ENCODE measurements at places on chromosomes 12 and 14.

DNA sequence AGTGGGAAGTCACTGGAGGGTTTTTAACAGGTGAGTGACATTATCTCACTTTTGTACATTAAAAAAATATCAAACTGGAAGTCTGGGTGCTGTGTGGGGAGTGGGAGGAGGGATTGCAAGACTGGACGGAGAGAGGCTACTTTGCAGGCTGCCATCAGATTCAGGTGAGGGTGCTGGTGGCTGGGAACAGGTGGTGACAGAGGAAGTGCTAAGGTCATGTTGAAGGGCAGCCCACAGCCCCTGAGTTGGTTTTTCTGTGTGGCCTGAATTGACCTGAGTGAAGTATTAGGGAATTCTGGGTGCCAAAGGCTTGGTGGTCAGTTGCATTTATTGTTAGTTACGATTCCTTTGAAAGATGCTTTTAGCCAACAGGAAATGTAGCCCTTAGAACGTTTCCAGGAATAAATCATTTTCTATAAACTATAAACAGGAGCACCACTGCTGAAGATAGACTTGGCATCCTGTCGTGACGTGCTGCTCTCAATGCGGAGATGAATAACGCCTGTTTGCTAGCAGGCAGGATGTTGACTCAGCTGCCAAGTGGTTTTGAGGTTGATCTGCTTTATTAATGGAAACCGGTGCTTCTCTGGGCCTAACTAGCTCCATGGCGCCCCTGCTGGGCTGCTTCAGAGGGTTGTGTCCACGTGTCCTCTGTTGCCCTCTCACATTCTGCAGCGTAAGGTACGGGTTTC lies 707.5 kb upstream of the TMEM132C start:
- DNase-seq = peak; percentile 64

GRCh38 chr14:73333031-73333430 lies 95.7 kb downstream of the PAPLN start:
- DNase-seq = no peak

DNA sequence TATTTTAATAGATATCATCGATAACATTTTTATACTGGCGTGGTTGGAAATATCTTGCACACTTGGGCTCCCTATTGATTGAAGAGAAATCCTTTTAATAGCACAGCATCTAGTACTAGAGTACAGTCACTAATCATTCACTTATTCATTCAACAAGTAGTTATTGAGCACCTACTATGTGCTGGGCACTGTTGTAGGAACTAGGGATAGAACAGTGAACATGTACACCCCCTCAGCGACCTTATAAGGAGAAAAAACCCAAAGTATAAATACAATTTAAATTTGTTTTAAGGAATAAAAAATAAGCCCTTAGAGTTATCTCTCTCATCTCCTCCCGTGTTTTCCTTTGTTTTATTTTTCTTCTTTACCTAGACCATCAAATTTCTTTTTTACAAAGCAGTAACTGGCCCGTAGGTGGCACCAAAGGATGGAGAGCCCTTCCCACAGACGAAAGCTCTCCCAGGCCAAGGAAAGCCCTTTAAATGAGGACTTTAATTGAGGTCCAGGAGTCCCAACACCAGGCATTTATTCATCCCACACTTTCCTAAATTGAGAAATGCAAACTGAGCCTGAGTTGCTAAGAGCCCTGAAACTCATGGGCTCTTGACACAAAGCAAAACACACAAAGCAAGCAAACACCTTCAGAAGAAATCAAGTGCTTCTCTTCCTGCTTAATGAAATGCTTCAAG lies 29.0 kb downstream of the PEBP1 start:
- DNase-seq = no peak

GRCh38 chr14:38253676-38254075 lies 2.2 kb downstream of the CLEC14A start:
- DNase-seq = no peak

GRCh38 chr12:40012711-40013110 lies 93.2 kb downstream of the SLC2A13 start:
- DNase-seq = no peak

- no peak for DNase-seq
Measured at GRCh38 chr12:95083938-95084337, 10.5 kb upstream of the NR2C1 start.

DNA sequence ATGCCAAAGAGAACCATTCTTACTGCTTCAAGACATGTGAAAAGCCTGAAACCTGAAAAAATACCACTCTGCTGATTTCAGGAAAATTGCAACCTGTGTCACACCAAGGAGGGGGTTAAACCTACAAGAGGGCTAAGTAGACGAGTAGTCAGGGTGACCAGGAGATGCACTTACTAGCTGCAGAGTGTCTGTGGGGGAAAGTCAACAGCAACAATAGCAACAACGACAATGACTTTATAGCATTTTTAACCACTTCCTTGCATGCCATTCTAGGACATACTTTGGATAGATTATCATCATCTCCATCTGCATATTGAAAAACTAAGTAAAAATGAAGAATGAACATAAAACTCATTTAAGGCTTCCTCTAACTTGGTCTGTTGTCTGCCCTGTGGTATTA lies 902.7 kb downstream of the BCL11B start:
- DNase-seq = no peak

GRCh38 chr14:32597771-32598170 lies 268.7 kb downstream of the AKAP6 start:
- DNase-seq = no peak

DNA sequence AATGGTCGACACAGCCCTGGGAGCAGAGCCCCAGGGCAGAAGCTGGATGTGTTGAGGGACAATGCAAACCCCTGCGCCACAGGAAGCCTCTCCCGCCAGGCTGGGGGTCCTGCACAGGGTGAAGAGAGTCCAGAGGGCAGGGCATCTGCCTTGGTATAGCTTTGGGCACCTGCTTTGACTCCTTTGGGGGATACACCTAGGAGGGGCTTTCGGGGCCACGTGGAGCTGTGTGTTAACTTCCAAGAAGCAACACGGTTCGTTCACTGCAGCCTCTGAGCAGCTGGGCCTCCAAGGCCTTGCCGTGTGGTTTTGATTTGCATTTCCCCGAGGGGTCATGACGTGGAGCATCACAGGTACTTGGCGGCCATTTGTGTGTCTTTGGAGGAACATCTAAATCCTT lies 5.8 kb upstream of the PUS1 start:
- DNase-seq = no peak

GRCh38 chr14:100529561-100530031 lies 57.6 kb downstream of the BEGAIN start:
- no peak for DNase-seq

DNA sequence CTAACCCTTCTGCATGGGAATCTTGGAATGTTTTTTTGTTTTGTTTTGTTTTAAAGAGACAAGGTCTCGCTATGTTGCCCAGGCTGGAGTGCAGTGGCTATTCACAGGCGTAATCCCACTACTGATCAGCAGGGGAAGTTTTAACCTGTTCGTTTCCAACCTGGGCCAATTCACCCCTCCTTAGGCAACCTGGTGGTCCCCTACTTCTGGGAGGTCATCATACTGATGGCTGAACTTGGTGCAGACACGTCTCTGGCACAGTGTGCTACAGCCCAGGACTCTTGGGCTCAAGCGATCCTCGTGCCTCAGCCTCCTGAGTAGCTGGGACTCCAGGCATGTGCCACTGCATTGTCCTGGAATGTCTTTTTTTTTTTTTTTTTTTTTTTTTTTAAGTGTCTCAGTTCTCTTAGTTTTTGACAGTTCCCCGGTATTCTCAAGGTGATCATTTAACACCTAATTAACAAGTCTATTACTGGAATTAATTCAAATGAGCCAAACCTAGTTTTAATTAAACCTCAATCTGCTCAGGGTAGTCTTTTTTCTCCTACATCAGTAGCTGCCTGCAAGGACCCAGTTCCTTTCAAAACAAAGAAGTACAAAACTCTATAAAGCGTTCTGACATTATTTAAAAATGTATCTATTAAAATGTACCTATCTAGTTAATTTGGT lies 49.0 kb upstream of the ISM2 start:
- DNase-seq = no peak

GRCh38 chr14:87049950-87050349 lies 943.0 kb downstream of the GALC start:
- DNase-seq = no peak

DNA sequence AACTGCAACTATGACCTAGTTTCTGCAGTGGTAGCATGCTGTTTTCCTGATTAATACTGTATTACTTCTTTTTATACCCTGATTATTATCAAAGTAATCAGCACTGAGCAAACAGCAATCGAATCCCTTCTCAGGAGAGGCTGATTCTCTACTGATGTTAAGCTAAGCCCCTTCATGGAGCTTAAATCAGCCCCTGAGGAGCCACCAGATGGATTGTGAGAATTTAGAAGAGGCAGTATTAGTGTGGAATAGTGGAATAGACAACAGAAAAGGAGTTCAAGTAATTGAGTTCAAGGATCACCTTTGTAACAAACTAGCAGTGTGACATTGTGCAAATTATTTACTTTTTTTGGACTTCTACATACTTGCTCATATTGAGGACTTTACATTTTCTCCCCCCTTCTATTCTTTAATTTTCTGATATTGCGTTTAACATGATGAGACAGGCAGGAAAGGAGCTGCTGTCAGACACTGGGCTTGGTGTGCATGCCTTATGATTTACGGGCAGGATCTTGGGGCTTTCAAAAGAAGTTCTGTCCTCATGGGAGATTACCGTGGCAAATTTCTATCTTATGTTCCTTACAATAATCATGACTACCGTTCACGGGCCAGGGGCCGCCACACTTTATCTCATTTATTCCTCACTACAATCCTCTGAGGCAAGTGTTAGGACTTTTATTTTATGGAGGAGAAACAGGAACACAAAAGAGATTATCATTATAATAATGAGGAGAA lies 68.0 kb downstream of the PTPRR start:
- DNase-seq = no peak

DNA sequence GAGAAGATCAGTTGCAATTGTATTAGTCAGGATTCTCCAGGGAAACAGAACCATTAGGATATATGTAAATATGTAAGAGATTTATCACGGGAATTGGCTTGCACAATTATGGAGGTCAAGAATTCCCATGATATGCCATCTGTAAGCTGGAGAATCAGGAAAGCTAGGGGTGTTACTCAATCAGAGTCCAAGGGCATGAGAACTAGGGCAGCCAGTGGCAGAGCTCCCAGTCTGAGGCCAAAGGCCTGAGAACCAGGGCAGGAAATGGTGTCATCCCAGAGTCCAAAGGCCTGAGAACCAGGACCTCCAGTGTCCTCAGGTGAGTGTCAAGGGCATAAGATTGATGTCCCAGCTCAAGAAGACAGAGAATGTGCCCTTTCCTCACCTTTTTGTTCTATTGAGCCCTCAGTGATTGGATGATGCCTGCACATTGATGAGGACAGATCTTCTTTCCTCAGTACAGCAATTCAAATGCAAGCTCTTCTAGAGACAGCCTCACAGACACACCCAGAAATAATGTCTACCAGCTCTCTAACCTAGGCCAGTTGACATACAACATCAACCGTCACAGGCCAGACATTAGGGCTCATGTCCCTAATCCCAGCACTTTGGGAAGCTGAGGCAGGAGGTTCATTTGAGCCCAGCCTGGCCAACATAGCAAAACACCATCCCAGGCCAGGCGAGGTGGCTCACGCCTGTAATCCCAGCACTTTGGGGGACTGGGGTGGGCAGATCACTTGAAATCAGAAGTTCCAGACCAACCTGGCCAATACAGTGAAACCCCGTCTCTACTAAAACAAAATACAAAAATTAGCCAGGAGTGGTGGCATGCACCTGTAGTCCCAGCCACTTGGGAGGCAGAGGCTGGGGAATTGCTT lies 34.9 kb upstream of the ZNF740 start:
- DNase-seq = no peak

DNA sequence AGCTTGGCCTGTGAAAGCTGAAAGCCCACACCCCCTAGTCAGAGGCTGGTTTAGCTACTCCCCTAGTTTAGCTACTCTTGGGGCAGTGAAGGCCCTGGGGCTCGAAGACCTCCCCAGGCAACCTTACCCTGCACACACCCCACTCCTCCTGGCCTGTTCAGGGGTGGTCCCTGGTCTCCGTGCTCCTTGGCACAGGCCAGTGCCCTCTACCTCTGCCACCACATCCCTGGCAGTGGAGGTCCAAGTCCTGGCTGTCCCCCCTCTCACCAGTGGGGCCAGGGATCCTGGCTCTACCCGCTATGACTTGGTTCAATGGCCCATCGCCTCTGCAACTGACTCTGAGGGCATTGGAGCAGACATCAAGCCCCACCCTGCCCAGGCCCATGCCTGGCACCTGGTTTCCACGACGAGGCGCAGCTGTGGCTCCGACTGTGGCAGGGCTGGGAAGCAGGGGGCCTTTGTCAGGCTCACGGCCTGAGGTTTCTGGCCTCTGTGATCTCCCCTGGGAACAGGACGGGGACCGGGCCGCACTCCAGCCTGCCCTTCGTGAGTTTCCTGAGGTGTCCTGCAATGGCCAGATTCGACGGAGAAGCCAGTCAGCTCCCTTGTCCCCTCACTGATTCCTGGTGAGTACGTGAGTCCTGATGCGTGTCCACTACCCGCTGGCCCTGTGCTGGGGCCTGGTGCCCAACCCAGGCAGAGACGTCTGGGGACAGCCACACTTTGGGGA lies 5.7 kb downstream of the TMEM121 start:
- no peak for DNase-seq

- no peak for DNase-seq
Measured at GRCh38 chr12:64558754-64559153, 51.5 kb upstream of the RASSF3 start.

DNA sequence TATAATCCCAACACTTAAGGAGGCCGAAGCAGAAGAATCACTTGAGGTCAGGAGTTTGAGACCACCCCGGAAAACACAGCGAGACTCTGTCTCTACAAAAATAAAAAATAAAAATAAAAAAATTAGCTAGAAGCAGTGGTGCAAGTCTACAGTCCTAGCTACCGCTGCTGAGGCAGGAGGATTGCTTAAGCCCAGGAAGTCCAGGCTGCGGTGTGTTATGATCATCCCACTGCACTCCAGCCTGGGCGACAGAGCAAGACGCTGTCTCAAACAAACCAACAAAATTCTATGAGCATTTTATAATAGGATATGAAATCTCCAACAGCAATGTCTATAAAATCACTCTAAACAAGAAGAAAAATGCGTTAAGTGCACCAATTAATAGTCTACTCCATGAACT lies 75.3 kb downstream of the PPP1R12A start:
- no peak for DNase-seq

DNA sequence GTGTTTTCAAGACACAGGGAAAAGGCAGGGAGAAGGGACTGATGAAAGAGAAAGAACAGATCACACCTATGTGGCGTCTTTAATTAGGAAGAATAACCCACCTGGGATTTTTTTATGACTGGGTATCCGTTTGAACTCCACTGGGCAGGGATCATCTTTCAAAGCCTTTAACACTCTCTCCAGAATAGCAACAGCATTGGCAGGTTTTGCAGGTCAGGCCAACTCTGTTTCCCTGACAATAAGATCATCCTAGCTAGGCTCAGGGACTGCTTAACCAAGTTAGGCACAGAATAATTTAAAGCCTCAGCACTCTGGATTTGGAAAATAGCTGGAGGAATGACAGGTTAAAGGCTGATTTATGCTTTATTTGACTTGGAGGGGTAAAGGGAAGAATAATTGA lies 117.6 kb downstream of the SUDS3 start:
- no peak for DNase-seq

Data from stimulated activated CD4-positive, alpha-beta T cell treated with anti-CD3 and anti-CD28 coated beads, Interleukin-4, amount 100 ng/mL, for 24 hours (primary cell).